ENCODE measurements at places on chromosomes 7 and 10. TPM values are rescaled to one million over a fixed set of nuclear protein-coding genes. Genes with fewer than 3 reads are reported as not detected.

The ANKRD30A gene
- not detected for total RNA-seq

The ADCYAP1R1 gene
- total RNA-seq = 7.8 TPM

The STEAP2 gene
- total RNA-seq = 18.7 TPM

The NUTM2B gene
- 4.5 TPM for total RNA-seq

The ADAMTS14 gene
- total RNA-seq = 0.32 TPM

The ZRANB1 gene
- 24.7 TPM for total RNA-seq

The MYO1G gene
- 5.9 TPM for total RNA-seq

The GPC2 gene
- not detected for total RNA-seq

The FAM131B gene
- total RNA-seq = 0.53 TPM

The PEX1 gene
- total RNA-seq = 6.5 TPM

The PIK3CG gene
- 2.0 TPM for total RNA-seq

The FGFBP3 gene
- total RNA-seq = 6.6 TPM

The PON3 gene
- total RNA-seq = not detected

The MMRN2 gene
- total RNA-seq = 282 TPM

DNA sequence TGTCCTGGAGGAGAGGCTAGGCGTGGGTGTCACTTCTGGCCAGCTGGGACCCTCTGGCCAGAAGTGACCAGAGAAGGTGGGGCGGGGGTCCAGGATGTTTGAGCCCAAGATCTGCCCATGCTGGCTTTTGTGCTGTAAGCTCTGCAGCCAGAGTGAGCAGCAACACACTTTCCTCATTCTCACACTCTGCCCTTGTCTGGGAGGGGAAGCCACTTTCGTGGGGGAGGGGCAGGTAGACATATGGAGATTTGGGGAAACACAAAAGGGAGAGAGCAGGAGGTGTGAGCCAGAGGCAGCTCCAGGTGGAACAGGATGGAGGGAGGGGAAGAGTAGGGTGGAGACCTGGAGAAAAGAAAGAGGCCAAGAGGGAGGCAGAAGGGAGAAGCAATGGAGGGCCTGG lies 31.5 kb upstream of the ADCYAP1R1 start:
- no peak for DNase-seq

- DNase-seq = no peak
Measured at GRCh38 chr10:3698312-3698711, 86.7 kb downstream of the KLF6 start.

GRCh38 chr10:7161484-7162250 lies 249.2 kb downstream of the SFMBT2 start:
- DNase-seq = peak; percentile 67

- DNase-seq = no peak
Measured at GRCh38 chr7:137882261-137882668, 35.5 kb upstream of the DGKI start.

DNA sequence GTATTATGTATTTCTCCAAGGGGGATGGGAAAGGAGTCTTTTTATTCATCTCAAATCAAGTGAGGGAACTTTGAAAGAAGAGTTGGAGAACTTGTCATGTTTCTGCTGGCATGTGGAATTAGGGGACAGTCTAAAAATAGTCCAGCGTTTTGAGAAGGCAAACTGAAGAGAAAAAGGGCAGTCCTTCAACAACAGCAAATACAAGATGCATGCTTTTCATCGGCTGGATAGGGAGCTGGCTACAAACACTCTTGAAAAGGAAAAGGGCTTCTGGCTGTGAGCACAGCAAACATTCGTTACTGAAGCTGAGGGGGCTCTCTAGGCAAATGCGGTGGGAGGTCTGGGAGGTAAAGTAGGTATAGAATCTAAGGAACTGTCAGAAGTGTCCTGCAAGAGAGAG lies 91.9 kb downstream of the AHR start:
- no peak for DNase-seq

- no peak for DNase-seq
Measured at GRCh38 chr10:125514206-125515162, 168.5 kb downstream of the TEX36 start.

GRCh38 chr7:74253835-74254128 lies 417 bp downstream of the RFC2 start:
- DNase-seq = no peak

DNA sequence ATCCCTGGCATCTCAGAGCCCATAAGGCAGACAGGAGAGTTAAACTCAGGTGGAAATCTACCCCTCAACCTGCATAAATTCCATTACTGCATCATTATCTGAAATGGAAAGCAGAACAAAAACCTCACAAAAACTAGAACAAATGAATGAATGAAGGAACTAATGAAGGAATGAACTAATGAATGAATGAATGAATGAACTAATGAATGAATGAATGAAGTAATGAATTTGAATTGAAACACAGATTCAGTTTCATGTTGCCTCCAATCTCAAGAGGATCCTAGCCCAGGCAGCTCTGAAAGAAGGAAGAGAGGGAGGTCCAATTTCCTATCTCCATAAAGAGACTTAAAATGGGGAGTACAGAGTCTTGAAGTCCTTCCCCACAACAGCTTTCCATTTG lies 1.9 kb upstream of the UCN3 start:
- DNase-seq = no peak

DNA sequence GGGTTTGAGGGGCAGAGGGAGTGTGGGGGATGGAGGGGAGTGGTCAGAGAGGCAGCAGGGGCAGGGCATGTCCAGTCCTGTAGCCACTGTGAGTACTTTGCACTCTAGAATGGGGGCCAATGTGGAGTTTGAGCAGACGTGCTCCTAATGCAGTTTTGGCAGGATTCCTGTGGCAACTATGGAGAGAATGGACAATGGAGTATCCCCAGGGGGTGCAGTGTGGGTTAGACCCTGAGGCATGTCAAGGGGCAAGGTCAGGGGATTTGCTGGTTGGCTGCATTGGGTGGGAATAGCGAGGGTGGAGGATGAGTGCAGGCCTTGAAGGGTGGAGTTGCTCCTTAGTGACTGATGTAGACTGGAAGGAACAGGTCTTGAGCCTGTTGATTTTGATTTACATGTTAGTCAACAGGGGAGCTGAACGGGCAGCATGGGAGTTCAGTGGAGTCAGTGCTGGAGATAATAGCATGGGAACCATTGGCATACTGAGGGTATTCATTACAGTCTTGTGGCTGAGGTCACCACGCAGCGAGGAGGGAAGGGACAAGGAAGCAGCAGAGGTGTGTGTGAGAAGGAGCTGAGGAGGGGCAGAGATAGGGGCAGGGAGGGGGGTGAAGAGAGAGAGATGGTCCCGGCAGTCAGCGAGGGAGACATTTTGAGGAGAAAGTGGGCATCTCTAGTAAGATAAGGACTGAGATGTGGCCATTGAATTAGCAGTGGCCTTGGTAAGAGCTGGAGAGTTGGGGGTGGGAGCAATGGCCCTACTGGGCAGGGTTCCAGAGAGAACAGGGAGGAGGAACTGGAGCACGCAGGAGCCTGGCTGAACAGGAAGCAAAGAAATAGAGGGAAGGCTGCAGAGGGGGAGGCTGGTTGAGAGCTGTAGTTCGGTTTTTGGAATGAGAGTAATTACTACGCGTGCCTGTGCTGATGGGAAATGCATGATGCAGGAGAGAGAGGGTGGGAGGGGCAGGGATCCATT lies 112.7 kb downstream of the CCNY start:
- no peak for DNase-seq

- DNase-seq = no peak
Measured at GRCh38 chr10:71258046-71258445, 45.7 kb downstream of the UNC5B start.

- DNase-seq = peak; percentile 56
Measured at GRCh38 chr10:131179361-131179760, 132.2 kb downstream of the TCERG1L start.

- no peak for DNase-seq
Measured at GRCh38 chr7:143050931-143051330, 1.2 kb upstream of the OR6V1 start.

DNA sequence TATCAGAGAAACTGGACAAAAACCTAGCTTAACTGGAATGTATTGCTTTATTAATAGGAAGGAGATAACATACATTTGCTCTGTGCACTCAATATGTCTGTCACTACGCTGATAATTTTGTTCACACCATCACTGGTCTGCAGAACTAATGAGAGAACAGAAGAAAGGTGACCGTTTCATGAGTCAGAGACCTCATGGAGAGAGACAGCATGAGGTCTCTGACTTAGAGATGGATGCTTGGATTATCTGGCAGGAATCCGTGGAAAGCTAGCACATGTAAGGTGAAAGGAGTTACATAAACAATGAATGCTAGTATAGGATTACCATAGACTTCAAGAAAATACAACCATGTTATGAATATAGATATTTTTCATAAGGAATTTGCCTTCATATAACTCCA lies 947.3 kb downstream of the IPMK start:
- no peak for DNase-seq

GRCh38 chr10:1050145-1050544 lies 1.2 kb upstream of the IDI1 start:
- no peak for DNase-seq

- DNase-seq = no peak
Measured at GRCh38 chr10:4599471-4599870, 226.5 kb upstream of the AKR1E2 start.

DNA sequence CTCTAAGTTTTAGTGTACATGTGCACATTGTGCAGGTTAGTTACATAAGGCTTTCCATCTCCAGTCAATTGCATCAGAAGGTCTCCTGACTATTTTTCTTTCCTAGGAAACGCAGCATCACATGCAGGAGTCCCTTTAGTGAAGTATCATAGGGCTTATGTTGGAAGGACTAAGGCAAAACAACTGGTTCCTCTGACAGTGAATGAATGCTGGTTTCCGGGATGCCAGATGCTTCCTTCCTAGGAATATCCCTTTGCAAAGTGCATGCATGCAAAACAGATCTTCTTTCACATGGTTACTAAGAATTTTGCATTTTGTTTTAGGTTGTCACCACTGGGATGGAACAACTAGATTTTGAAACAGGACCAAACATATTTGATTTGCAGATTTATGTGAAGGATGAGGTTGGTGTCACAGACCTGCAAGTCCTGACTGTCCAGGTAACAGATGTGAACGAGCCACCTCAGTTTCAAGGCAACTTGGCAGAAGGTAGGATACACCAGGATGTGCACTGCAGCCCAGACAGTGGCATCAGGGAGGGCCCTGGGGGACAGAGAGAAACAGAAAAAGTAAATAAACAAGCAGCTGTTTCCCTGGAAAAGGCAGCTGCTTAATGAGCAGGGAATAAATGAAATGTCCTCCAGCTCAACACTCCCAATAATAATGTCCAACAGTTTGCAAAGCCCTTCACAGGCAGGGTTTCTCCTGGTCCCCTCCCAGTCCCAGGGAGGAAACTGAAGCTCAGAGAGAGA lies 17.8 kb downstream of the CDHR3 start:
- no peak for DNase-seq

- DNase-seq = no peak
Measured at GRCh38 chr7:36527549-36527913, 137.9 kb downstream of the ANLN start.

DNA sequence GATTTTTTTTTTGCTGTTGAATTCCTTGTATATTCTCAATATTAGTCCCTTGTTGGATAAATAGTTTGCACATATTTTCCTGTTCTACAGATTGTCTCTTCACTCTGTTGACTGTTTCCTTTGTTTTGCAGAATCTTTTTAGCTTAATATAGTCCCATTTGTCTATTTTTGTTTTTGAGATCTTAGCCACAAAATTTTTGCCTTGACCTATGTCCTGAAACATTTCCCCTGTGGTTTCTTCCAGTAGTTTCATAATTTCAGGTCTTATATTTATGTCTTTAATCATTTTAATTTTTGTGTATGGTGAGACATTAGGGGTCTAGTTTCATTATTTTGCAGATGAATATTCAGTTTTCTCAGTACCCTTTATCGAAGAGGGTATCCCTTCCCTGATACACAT lies 92.7 kb downstream of the LANCL2 start:
- no peak for DNase-seq

- DNase-seq = no peak
Measured at GRCh38 chr10:67790534-67791408, 47.2 kb downstream of the DNAJC12 start.

- DNase-seq = no peak
Measured at GRCh38 chr7:151007469-151007898, 16.7 kb downstream of the NOS3 start.

- DNase-seq = no peak
Measured at GRCh38 chr7:29009947-29010346, 51.8 kb upstream of the TRIL start.

GRCh38 chr7:44386139-44386913 lies 60.9 kb upstream of the CAMK2B start:
- peak; percentile 62 for DNase-seq

GRCh38 chr7:25656581-25657026 lies 428.3 kb upstream of the NPVF start:
- no peak for DNase-seq

GRCh38 chr7:23712368-23713284 lies 2.6 kb downstream of the STK31 start:
- DNase-seq = no peak

GRCh38 chr7:64774204-64774842 lies 19.9 kb upstream of the ZNF138 start:
- DNase-seq = no peak

GRCh38 chr7:27746978-27747377 lies 7.0 kb downstream of the TAX1BP1 start:
- DNase-seq = no peak

DNA sequence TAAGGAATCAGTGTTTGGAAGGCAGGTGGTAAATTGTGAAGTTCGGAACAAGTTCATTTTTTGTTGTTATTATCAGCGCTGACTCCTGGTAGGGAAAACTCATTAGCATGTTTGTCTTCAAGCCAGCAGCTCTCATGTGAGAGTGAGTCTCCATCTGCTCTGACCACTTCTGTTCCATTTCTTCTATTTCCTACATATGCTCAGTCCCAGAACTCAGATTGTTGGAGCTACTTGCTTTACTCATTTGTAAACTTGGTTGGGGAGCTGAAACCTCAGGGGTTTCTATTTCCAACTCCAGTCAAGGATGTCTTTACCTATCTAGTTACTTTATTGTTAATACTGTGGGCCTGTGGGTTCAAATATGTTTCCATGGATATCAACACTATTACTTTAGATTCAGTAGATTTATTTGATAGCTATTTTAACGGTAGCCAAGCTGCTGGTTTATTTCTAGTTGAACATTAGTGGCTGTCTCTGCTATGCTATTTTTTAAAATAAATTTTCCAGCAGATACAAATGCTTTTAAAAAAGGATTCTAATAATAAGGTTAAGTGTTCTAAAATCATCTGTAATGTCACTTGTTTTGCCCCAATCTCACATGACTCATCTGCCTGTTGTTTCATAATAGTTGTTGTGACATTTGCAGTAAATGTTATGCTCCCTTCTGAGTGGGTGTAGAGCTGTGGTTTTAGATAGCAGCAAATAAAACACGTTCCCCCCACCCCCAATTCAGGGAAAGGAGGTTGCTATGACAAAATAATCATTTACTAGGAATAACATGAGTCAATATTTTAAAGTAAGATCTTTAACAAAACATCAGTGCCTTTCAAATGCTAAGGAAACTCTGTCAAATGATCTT lies 143.3 kb downstream of the HDAC9 start:
- DNase-seq = no peak

- no peak for DNase-seq
Measured at GRCh38 chr7:28808796-28809533, 149.2 kb downstream of the TRIL start.

- DNase-seq = no peak
Measured at GRCh38 chr7:102943423-102944169, 30.8 kb downstream of the LRRC17 start.

- no peak for DNase-seq
Measured at GRCh38 chr10:21693418-21693817, 159.4 kb downstream of the MLLT10 start.
